ENCODE measurements at places on chromosomes 12 and 14.

DNA sequence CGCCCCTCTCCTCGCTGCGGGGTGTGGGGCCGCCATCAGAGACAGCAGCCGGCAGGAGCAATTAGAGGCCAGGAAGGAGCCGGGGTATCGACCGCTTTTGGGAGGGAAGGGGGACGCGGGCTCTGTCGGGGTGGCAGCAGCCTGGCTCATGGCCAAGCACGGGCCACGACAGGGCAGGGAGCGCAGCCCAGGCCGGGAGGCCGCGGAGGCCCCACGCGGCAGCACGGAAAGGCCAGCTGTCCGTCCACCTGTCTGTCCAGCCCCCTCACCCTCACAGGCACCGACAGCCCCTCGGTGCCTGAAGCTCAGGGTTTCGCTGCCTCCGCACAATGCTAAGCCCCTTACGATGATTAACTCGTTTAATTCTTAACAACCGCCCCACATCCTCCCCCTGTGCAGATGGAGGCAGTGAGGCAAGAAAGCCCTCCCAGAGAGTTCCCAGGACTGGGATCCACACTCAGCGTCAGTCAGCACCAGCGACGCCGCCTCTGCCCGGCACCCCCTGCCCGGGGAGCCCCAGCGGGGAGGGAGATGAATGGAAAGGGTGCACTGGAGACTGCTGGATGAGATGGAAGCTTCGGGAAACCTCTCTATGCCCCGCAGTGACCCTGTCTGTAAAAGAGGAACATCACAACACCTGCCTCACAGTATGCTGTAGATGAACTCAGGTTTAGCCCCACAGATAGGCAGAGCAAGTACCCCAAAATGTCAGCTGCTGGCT lies 23.7 kb downstream of the NCOR2 start:
- no peak for DNase-seq

DNA sequence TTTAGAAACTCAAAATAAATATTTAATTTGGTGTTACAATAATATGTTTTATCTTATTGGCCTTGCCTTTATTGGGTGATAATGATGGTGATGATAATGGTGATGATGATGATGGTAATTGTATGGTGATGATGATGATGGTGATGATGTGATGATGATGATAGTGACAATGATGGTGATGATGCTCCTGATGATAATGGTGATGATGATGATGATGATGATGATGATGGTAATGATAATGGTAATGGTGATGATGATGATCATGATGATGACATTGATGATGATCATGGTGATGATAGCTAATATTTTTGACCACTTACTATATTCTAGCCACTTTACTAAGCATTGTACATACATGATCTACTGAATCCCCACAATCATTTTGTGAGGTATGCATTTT lies 1548.6 kb upstream of the TMEM132C start:
- no peak for DNase-seq

GRCh38 chr12:56361487-56362129 lies 1.0 kb downstream of the APOF start:
- no peak for DNase-seq

DNA sequence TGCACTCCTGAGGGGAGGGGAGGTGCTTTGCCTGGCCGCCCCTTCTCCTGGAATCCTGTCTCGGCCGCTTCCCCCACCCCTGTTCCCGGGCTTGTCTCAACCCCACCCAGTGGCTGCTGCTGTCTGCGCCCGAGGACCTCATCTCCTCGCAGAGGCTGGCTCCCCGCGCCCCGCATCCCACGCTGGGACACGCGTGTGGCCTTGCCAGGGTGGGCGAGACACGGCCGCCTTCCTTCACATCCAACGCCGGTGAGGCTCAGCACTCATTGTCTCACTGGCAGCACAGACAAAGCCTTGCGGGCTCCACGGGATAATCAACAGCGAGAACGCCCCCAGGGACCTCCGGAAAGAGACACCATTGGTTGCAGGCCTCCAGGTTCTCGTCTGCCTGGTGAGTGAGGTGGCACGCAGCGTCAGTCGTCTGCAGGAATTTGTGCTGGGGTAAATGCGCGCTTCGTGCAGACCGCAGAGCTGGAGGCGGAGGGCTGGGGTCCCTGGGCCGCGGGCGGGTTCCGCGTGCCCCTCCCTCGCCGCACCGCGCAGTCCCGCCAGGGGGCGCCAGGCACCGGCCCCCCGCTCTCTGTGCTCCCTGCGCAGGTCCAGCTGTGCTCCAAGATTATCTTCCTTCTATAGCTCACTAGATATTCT lies 26.8 kb downstream of the CCDC177 start:
- DNase-seq: peak; percentile 42

DNA sequence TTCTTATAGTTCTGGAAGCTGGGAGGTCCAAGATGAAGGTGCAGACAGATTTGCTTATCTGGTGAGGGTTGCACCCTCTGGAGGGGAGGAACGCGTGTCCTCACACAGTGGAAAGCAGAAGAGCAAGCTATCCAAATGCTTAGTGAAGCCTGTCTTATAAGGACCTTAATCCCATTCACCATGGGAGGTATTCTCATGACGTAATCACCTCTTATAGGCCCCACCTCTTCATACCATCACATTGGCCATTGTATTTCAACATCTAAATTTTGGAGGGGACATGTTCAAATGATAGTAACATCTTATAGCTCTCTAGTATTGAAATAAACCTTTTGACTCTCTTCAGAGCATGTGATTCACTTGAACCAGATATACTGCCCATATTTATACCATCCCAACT lies 105.0 kb upstream of the MYF6 start:
- no peak for DNase-seq

DNA sequence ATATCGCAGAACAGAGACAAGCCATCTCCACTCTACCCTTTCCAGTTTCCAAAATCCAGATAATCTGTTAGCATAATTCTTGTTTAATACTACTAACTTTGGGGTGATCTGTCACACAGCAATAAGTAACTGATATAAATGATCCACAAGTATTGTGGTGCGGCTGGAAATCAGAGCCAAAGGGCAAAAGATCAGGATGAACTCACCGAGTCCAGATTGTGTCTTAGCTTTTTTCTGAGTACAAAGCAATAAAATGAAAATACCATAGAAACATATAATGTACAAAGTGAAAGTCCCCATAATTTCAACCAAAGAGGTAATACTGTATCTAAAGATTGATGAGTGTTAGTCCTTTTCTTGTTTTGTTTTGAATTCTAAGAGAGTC lies 17.4 kb downstream of the HECTD1 start:
- DNase-seq: no peak

DNA sequence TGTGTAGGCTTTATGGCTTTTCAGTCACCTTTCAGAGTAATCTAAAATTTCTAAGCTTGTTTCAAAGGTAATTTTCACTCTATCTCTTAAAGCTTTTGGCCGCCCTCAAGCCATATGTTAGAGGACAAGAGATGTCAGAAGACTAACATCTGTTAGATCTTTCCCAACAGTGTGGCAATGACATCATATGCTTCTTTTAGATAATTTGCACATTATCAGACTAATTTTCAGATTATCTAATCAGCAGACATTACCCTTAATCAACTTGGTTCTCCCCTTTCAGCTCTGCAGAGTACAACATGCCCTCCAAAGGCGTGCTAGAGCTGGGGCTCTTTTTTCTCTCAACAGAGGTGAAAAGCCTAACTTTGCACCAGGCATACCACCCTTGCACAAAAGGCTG lies 207.1 kb downstream of the DPF3 start:
- DNase-seq: no peak

- DNase-seq: no peak
Observed at GRCh38 chr12:6352193-6353173, 10.6 kb upstream of the TNFRSF1A start.

DNA sequence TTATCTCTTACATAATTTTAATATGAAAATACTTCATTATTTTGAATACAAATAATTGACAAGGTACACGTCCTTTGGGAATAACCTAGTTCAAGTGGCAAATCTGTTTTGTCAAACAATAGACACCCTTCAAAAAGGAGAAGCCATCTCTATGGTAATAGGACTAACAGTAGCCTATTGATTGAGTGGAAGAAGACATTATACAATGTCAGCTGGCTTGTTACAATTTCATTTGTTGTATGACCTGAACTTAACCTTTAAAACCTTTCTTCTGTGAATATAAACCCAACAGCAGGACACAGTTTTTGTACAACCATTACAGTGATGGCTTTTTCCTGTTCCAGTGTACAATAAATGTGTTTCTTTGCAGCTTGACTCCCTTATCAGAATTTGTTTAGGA lies 8.1 kb downstream of the TMEM260 start:
- DNase-seq: no peak

GRCh38 chr14:43356979-43357545 lies 1150.0 kb downstream of the FSCB start:
- no peak for DNase-seq
